ENCODE measurements at places on chromosomes 16 and 17.

- peak; percentile 76 for DNase-seq
Observed at GRCh38 chr17:18960803-18961511, 9.0 kb downstream of the SLC5A10 start.

DNA sequence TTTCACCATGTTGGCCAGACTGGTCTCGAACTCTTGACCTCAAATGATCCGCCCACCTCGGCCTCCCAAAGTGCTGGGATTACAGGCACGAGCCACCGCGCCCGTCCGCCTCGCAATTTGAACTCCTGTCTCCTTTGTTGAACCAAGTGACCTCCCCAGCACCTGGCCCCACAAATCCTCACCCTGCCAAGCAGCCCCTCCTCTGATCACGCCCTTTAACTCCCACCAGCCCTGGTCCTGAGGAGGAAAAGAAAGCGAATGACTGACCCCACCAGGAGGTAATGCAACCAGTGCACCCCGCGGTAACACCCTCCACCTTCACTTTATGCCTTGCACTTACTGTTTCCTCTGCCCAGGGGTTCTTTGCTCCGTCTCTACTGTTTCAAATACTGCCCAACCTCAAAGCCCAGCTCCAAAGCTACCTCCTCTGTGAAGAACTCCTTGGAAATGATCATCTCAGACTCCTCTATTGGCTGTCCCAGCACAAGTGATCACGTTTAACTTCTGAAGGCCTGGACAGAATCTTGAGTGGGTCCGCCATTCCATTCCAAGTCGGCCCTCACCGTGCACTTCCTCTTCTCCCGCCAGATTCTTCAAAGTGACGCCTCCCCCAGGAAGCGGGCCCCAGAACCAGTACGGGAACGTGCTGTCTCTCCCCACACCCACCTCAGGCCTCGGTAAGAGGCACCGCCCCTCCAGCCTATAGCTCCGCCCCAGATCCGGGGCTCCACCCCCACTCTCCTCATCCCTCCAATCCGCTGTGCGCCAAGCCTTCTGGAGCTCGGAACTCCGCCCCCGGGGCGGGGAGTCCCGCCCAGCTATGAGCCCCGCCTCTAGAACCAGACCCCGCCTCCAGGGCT lies 4.4 kb downstream of the CD19 start:
- DNase-seq: peak; percentile 84

DNA sequence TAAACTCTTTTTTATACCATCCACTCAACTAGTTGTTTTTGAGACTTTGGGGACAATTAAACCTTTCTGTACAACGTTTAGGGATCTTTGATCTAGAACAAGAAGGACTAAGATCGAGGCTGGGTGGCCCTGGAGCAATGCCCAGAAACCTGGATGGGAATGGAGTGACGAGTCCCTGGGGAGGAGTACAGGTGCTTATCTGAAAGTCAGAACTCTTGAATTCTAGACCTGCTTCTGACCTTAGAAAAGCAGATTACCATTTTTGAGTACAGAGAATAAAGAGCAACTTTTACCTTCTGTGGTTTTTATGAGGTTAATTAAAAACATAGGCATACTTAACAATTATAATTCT lies 17.8 kb downstream of the UBE2Z start:
- no peak for DNase-seq

DNA sequence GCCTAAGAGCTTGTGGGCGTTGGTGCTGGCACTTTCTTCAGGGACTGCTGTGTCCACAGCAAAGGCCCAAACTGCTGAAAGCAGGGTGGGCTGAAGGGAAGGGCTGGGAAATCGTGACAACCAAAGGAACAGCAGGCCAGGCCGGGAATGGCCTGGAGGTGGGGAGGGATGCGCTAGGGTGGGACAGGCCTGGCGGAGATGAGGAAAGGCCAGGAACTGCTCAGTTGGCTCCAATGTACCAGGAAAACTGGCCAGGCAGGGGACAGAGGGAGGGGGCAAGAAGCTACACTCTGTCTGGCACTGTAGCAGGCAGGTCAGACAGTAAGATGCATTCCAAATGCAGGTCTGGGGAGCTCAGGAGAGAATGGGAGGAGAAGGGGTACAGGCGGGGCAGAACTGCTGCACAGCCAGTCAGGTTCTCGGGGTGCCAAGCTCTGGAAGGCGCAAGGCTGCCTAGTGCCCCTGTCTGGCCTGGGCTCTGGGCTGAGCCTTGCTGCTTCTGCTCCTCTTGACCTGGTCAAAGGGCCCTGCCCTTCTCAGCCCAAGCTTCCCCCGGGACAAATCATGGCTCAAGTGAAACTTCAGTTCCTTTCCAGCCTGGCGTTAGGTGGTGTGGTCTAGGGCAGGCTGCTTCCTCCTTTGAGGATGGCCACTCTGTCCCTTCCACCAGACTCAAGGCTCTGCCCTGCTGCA lies 7.3 kb downstream of the PNMT start:
- no peak for DNase-seq

DNA sequence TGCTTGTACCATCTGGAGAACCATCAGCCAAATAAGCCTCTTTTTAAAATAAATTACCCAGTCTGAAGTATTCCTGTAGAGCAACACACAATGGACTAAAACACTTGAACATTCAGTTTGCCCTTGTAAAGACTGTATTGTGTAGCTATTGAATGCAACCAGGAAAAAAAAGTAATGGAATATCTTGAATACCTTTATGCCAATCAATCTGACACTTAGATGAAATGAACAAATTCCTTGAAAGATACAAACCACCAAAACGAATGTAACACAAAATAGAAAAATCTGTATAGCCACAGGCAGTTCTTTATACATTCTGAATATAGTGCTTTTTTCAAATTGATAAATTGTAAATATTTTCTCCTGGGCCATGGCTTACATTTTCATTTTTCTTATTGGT lies 63.3 kb upstream of the KCNJ16 start:
- no peak for DNase-seq

- no peak for DNase-seq
Observed at GRCh38 chr17:55582897-55583296, 71.6 kb upstream of the SMIM36 start.

DNA sequence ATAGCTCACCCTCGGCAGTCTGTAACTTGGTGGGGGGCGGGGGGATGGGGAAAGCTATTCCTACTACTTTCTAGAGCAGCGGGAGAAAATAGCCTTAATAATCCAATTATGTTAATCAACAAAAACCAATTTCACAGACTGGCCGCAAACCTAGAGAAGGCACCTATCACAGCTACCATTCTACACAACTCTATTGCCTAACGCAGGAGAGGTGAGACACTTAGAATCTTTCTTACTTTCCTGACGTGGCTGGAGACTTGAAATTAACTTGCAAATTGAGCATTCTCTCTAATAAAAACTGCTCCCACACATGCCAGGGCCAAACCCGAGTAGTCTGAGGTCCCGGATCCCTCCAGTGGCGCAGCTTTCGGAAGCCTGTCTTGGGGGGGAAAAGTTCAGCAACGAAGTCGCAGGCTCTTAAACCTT lies 794 bp downstream of the SMG6 start:
- DNase-seq: no peak

- no peak for DNase-seq
Observed at GRCh38 chr17:51630101-51630671, 369.8 kb downstream of the UTP18 start.

GRCh38 chr16:75225678-75226515 lies 7.1 kb downstream of the CTRB1 start:
- no peak for DNase-seq

GRCh38 chr17:28812748-28813377 lies 29.7 kb downstream of the FAM222B start:
- no peak for DNase-seq

DNA sequence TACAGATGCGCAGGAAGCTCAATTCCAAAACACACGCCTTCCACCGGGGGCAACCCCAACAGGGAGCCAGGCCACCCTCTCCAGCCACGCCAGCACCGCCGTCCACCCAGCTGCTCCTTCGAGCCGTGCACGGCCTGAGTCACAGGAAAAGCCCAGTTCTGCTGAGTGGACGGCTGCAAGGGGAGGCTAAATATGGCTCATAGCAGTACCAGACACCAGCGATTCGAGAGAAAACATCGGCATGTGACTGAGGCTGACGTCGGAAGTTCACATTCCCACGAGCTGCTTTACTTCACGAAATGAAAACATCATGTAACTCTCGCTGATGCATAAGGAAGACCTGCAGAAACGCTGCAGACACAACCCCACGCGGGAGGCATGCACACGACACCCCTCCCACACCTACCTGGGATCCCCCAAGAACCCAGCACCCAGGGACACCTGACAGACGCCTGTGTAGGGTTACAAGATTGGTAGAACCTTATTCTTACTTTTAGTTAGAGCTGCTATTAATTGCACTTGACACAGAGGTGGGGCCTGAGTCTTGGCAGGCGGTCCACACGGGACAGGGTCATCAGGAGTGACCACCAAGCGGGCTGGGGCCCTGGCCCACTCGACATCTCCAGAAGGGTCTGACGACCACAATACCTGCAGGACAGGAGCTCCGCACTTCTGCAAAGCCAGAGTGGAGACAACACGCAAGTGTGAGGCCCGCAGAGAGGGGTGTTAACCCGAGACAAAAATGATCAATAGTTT lies 116.8 kb downstream of the ANKRD11 start:
- DNase-seq: no peak

GRCh38 chr16:55370762-55371482 lies 46.9 kb downstream of the IRX6 start:
- peak; percentile 82 for DNase-seq

DNA sequence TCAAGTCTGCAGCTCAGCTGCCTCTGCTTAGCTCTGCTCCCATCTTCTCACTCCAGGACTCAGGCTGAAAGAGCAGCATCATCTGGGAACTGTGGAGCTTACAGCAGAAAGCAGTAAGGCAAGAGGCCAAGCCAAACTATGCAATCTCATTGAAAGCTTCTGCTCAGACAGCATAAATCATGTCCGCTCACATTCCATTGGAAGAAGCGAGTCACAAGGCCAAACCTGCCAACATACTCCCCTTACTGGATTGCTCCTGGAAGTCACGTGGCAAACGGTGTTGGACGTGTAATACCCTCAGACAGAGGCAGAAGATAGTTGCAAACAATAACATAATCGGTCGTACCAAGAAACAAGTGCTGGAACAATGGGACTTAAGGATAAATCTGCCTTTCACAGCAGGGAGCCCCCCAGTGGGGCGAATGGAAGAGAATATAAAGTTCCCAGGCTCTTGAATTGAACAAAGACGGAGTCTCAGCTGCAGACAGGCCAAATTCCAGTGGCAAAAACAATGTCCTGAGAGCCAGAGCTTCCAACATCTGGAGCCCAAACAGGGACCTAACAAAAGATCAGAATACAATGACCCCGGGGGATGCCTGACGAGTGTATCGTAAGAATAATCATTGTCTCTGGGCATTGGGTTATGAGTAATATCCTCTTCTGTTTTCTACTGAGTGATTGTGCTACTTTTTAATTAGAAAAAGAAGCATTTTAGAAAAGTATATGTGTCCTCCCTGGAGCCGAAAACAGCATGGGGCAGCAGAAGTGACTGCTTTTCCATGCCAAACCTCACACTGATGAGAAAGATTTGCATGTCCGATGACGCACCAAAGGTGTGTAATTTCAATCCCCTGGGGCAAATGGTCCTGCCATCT lies 68.4 kb downstream of the CMC2 start:
- DNase-seq: no peak

DNA sequence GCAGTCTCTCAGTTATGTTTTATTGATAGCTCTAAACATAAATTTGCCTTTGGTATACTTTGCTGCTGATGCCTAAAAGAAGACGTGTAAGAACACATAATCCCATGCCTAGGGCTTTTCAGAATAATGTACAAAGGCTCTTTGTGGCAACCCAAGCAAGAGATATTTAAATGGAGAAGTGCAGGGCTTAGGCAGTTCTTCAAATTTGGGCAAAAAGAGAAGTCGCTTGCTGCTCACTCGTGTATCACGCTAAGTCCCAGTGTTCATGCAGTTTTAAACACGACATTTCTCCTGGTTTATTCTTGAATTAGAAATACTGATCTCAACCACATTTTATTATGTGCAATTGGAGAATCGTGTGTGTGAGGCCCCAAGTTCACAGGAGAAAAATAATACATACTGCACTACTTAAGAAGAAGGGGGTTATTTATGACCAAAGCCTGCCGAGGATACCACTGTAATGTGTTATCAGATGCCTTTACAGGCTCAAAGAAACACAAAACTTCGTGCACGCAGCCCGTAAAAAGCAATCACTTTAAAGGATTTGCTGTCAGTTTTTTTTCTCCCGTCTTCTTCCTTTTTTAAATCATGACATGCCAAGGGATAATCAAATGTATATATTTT lies 22.5 kb upstream of the IRX6 start:
- peak; percentile 16 for DNase-seq

GRCh38 chr17:74135391-74136167 lies 67.9 kb upstream of the RPL38 start:
- DNase-seq: no peak
